ENCODE measurements at places on chromosomes 3 and 15.
A peak's percentile ranks its signal among the peaks of the same experiment; 100 is the strongest.

GRCh38 chr3:117074826-117075225 lies 365.2 kb downstream of the TUSC7 start:
- DNase-seq = no peak

GRCh38 chr3:102299125-102299877 lies 135.5 kb upstream of the ZPLD1 start:
- DNase-seq = no peak

DNA sequence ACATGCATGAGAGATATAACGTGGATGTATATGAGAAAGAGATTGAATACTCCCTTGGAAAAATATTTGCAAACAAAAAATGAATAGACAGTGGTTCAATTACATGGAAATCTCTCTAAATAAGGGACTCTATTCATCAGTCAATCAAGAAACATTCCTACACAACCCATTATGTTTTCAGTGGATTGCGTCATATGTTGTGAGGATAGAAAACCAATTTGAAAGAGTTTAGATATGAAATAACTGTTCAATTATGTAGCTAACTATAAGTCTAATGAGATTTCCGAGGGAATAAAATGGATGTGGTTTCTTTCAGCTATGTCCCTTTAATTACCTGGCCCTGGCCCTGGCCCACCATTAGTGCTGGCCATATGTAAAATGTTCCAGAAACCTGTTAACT lies 86.7 kb upstream of the TMCO5A start:
- DNase-seq = no peak

DNA sequence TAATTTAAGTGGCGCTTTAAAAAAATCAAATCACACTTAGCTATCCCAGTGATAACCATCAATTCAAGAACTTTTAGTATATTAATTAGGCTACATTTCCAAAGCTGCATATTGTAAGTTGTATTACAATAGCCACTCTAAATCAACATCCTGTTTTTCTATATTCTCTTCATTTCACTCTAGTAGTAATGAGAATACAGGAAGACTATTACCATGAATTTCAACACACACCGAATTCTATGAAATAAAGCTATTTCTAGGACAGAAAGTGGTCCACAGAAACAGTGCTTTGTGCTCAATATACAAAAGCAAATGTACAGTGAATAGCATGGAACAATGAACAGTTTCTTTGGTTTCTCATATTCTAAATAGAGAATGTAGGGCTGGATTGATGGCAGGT lies 24.6 kb downstream of the TRAT1 start:
- DNase-seq = no peak

DNA sequence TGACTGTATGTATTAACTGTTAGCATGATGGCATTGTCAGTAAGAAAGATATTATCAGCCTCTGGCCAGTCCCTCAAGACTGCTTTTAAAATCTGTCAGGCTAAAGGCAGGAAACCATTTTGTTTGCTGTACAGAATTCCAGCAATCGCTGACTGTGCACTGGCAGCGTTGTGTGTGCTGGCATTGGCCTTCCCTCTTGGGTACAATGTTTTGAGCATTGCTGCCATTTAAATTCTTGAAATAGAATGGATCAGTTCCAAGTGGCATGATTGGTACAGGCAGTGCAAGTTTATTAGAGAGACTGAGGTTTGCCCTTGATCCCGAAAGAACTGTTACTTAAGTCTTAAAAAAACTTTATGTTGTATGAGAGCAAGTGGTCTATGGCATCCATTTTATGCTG lies 788.7 kb downstream of the OTOL1 start:
- DNase-seq = no peak

DNA sequence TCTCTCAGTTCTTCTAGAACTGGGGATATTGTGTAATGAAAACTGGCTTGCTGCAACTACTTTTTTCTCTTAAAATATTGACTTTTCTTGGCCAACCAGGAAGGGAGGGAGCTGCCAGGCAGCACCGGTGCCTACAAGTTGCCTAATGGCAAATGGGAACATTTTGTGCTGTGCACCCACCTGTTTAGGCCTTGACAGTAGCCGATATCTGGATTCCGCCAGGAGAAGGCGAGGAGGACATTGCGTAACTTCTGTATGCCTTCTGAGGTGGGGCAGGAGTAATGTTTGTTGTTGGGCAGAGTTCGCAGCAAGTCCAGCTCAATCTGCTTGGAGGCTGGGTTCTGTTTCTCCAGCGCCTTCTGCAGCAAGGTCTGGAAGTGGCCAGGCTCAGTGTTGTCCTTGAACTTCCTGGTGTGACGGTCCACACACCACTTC lies 64.9 kb downstream of the TBC1D2B start:
- peak; percentile 60 for DNase-seq
